ENCODE measurements at places on chromosomes 12 and 14.

GRCh38 chr12:124299628-124300388, 4.9 kb downstream of the RFLNA start:
- DNase-seq = no peak

DNA sequence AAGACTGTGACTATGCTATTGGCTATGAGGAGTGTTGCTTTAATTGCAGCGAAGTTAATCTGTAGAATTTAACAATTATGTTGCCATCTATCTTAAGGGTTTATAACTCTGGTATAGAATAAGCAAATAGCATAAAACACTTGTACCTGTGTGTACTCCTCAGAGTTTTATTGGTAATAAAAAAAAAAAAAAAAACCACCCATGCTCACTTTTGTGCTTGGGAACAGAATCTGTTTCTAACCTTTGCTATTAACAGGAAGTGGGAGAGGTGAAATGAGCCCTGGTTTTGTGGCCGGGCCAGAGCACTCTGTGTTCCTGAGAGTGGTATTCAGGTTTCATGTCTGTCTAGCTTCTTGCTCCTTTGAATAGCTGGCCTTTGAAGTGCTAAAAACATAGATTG, 53.1 kb downstream of the PDE3A start:
- no peak for DNase-seq

DNA sequence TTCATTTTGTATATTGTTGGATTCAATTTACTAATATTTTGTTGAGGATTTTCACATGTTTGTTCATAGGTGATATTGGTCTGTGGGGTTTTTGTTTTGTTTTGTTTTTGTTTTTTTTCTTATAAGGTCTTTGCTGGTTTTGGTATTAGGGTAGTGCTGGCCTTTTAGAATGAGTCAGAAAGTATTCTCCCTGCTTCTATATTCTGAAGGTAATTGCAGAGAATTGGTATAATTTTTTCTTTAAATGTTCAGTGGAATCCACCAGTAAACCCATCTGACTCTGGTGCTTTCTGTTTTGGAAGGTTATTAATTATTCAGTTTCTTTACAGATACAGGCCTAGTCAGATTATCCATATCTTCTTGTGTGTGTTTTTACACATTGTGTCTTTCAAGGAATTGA, 8.9 kb downstream of the TOGARAM1 start:
- no peak for DNase-seq

GRCh38 chr12:132582058-132582420, 28.3 kb downstream of the LRCOL1 start:
- no peak for DNase-seq

DNA sequence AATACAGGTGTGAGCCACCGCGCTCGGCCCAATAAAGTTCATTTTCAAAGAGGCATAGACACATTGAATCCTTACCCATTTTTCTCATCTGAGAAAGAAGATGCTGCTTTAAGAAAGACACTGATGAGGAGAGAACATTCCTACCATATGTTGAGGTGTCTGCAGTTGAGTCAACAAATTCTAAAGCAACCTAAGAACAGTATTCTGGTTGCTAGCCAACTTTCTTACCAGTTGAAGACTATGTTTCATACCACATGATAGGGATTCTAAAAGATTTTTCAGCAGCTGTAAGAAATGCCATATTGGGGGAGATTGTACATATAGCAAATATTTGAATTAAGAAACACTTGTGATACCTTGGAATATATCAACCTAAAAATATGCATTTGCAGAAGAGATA, 160.1 kb downstream of the SRGAP1 start:
- no peak for DNase-seq

DNA sequence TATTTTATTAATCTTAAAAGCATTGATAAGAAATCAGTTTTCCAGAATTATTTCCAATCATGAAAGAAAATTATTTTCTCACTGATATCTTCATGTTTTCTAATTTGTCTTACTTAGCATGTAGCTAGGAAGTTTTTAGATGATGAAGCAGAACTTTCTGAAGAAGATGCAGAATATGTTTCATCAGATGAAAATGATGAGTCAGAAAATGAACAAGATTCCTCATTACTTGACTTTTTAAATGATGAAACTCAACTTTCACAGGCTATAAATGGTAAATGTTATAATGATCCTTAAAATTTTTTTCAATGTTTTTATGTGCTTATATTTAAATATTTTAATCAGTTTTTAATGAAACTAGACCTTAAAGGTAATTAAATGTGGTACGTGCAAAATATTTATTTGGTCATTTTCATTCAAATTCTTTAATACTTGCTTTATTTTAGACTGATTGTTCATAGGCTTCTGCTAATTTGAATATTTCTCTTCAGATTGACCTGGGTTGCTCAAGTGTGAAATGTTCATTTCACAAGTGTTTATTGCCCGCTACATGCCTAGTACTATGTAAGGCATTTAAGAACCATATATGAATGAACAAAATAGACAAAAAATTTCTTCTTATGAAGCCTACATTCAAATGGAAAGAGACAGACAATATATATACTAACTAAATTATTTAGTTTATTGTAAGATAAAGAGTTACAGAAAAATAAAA, 49.5 kb downstream of the FANCM start:
- no peak for DNase-seq

DNA sequence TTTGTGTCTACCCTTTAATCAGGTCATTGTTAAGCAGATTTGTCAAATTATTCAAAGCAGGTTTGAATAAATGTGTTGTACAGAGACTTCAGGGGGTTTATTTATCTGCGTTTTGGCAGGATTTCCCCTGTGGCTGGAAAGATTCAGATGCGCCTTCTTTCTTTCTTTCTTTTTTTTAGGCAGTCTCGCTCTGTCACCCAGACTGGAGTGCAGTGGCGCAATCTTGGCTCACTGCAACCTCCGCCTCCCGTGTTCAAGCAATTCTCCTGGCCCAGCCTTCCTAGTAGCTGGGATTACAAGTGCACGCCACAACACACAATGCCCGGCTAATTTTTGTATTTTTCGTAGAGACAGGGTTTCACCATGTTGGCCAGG, 6.3 kb upstream of the NANOGNB start:
- DNase-seq = no peak

GRCh38 chr12:115661112-115661511, 616.4 kb downstream of the MED13L start:
- no peak for DNase-seq

DNA sequence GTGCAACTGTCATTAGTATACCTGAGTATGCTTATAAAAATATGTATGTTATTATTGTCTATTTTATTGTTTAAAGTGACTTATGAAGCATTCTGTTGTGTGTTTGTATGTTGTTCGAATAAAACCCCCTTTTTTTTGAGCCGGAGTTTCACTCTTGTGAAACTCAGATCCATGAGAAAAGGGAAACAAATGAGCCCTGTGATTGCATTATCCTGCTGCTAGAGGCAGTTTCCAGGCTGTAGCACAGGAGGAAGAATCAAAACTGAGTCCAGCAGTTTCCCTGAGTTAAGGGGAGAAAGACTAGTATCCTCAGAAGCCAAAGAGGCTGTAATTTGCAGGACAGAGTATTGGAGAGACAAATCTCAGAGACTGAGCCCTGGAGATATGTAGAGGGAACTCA, 12.5 kb downstream of the SGPP1 start:
- DNase-seq = no peak

DNA sequence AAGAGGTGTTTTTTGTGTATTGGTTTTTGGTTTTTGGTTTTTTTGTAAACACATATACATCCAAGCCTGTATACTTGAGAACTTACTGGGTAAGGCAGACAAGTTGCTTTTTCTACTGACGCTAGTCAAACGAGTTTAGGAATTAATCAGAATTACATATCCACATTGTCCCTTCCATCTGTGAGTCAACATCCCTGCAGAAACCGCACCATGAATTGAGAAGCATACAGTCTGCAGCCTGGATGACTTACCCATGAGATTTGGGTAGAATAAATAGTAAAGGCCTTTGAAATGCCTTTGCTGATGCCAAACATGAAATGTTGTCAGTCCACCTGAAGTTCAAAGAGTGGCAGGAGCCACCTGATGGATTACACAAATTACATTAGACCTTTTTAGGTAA, 21.4 kb upstream of the C12orf42 start:
- no peak for DNase-seq

GRCh38 chr14:26067786-26068459, 529.9 kb downstream of the NOVA1 start:
- DNase-seq = no peak

DNA sequence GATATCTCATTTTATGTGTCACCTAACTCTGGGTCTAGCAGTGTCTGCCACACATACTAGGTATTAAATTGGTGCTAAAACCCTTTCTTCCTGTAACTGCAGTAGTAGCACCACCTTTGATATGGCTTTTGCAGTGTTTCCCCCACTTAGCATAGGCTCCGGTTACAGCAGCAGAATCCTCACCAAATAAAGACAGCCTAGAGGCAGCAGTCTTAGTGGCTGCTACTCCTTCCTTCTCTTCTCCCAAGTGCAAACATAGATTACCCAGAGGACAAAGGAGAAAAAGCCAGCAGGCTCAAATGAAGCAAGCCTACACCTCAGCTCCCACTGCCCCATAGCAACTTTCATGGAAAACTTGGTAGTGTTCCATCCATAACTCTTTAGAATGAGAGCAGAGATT, 30.1 kb upstream of the ABCC9 start:
- DNase-seq = no peak

GRCh38 chr12:106080791-106081170, 58.0 kb downstream of the NUAK1 start:
- no peak for DNase-seq

DNA sequence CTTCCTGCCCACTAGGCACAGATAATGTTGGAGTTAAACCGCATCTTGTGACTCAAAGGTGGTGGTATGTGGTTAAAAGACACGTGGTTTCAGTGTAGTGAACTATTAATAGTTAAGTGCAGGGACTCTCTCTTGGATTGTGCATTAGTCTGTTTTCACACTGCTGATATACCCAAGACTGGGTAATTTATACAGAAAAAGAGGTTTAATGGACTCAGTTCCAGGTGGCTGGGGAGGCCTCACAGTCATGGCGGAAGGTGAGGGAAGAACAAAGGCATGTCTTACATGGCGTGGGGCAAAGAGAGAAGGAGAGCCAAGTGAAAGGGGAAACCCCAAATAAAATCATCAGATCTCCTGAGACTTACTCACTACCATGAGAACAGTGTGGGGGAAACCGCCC, 362.3 kb downstream of the GLT1D1 start:
- no peak for DNase-seq

GRCh38 chr12:47763481-47764346, 5.0 kb upstream of the RAPGEF3 start:
- no peak for DNase-seq

DNA sequence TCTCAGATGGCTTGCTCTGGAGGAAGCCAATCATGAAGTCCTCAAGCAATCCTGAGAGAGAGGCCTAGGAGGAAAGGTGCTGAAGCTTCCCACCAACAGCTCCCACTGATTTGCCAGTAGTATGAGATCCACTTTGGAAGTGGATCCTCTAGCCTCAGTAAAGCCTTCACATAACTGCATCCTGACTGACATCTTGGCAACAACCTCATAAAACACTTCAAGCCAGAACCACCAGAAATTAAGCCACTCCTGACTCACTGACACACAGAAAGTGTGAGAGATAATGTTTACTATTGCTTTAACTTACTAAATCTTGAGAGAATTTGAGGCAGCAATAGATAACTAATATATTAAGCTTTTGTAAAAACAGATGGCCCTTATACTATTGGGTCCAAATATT, 11.7 kb upstream of the TMX1 start:
- no peak for DNase-seq

- DNase-seq = no peak
Observed at GRCh38 chr14:66152302-66152701, 333.9 kb upstream of the CCDC196 start.

GRCh38 chr12:117147639-117148038, 42.6 kb downstream of the FBXO21 start:
- no peak for DNase-seq

DNA sequence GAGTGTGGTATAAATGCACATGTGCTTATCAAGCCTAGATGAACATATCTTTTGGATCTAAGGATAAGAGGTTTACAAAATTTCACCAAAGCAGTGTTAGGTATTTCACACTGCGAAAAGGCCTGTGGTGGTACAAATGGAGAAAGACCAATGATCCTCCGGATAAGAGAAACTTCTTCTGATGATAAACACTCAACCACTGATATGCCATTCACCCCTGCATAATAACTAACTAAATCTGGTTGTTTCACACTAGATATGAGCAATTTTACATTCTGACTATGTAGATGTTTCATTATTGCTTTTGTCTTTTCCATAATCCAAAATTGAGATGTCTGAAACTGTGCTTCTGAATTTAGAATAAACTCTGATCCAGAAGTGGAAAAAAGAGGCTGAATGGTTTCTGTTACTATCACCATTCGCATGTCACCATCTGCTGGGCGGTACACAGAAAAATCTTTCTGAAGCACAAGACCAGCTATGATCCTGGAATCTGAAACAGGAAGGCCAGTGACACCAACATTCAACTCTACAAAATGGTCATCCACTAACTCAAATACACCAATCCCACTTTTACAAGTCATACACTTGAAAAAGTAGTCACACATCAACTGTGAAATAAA, 1.3 kb downstream of the BBS10 start:
- no peak for DNase-seq

DNA sequence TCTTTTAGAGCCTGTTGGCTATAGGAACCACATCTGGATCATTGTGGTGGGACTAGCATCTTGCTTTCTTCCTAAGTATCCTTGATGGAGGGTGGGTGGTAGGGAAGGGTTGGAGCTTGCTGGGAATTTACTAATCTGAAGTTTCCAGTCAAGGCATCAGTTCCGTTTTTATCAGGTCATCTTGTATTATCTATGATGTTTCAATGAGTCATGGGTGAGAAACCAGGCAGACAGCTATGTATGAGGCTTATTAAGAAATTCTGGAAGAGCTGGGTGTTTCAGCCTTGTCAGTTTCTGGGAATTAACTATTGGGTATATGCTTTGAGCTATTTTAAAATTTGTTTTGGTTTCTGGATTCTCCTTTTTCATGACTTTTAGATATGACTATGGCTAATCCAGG, 11.3 kb downstream of the TSFM start:
- DNase-seq = no peak

DNA sequence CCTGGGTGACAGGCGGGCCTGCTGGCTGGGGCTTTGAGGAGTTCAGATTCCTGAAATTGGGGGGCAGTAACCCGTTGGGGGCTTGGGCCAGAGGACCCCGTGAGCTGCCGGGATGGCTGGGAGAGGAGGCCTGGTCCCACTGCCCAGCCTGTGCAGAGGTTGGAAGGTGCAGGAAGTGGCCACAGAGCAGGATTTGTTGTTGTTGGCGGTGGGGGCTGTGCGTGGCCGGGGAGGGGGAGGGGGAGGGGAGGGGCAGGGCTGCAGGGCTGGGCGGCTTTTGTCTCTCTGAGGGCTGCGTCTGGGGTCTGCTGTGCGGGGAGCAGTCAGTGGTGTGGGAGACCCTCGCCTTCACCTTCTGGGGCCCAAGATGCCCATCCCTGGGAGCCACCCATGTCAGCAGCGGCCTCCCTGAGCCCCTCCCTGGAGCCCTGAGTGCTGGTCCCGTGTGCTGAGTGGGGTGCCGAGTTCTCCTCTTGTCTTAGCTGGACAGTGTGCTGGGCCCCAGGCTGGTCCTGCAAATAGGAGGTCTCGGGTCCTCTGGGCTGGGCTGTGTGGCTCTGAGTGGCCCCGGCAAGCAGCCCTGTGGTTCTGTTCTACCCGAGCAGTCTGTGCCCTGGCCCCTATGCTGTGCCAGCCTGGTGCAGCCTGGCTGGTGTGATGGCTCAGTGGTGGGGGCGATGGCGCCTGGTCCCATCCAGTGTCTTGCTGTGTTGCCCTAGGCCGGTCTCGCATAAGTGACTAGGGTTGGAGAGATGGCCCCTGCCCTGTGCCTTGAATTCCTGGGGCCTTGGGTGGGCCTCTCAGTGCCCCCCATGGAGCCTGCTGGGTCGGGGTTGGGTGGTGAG, 10.3 kb downstream of the KIF26A start:
- DNase-seq = no peak

GRCh38 chr12:39830852-39831520, 211.4 kb upstream of the ABCD2 start:
- DNase-seq = no peak
